ENCODE measurements at places on chromosomes 6 and 20.

- no peak for DNase-seq
These were observed 38.0 kb downstream of the BMP6 start for GRCh38 chr6:7763881-7764280.

- DNase-seq: peak; percentile 68
These were observed 120.8 kb downstream of the OR2B2 start for GRCh38 chr6:27791182-27791943.

DNA sequence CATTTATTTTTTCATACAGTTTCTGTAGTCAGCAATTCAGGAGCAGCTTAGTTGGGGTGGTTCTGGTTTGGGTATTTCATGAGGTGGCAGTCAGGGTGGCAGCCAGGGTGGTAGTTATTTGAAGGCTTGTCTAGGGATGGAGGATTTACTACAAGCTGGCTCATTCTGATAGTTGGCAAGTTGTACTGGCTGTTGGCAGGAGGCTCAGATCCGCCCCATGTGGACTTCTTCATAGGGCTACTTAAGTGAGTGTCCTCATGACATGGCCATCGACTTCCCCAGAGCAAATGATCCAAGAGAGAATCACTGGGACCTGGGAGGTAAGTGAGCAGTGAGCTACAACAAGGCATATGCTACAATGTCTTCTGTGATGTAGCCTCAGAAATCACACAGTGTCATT lies 22.4 kb upstream of the CDKAL1 start:
- DNase-seq: no peak

DNA sequence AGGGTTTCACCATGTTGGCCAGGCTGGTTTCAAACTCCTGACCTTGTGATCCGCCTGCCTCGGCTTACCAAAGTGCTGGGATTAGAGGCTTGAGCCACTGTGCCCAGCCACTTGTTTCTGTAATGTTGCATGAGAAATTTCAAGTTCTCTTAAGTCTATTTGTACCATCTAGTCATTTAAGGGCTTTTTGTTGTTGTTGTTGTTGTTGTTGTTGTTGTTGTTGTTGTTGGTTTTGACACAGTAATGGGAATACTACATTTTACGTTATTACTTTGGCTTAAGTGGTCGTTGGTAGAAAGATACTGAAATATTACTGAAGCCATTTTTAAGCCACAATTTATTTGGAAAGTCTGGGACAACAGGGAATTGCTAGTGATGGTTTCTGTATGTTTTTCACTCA lies 52.0 kb downstream of the CSE1L start:
- no peak for DNase-seq

- DNase-seq: peak; percentile 37
These were observed 162.9 kb upstream of the SASH1 start for GRCh38 chr6:148179786-148180185.

DNA sequence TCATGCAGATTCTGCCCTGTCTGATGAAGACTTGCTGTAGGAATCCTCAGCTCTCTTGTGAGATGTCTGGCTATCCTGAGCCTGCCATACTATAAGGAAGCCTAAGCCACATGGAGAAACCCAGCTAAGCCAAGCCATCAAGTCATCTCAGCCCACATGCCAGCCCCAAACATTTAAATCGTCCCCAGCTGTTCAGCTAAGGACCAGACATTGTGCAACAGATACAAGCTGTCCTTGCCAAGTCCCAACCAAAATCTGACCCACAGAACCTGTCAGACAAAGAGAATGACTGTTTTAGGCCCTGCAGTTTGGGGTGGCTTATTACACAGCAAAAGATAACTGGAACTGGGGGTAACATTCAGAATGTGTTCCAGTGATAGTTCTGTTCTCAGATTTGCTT lies 36.8 kb upstream of the FOXC1 start:
- no peak for DNase-seq

DNA sequence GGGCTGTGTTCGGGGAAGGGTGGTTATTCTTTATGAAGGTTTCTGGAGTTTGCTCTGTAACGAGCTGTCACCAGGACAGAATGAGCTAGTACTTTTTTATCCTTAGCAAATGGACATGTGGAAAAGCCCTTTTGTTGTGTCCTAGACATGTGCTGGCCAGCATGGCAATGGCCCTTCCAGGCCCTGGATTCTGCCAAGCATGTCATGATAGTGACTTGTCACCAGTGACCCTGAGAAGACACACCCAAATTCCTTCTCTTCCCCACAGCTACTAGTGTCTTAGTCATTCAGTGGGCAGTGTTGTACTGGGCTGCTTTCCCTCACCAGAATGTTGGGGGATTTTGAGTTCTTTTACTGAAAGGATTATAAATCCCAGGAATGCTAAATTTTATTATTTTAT lies 74.0 kb upstream of the XRN2 start:
- DNase-seq: no peak

GRCh38 chr6:109393157-109393885 lies 11.1 kb upstream of the CD164 start:
- no peak for DNase-seq

GRCh38 chr6:149211046-149211571 lies 106.4 kb upstream of the TAB2 start:
- peak; percentile 51 for DNase-seq

DNA sequence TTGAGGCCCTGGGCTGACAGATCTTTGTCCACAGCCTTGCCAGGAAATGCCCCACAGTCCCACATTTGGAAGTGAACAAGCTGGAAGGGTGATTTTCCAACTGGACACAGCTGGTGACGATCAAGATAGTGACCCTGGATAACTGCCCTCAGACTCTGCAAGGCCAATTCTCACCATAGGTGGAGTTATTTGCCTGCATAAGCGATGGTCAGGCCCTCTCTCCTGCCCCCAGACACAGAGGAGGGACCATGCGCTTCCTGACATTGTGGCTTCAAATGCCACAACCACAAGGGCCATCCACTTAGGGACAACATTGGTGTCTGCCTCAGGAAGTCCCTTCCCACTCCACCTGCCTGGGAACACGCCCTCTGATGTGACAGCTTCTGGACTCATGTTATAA lies 96.0 kb downstream of the JPH2 start:
- no peak for DNase-seq

DNA sequence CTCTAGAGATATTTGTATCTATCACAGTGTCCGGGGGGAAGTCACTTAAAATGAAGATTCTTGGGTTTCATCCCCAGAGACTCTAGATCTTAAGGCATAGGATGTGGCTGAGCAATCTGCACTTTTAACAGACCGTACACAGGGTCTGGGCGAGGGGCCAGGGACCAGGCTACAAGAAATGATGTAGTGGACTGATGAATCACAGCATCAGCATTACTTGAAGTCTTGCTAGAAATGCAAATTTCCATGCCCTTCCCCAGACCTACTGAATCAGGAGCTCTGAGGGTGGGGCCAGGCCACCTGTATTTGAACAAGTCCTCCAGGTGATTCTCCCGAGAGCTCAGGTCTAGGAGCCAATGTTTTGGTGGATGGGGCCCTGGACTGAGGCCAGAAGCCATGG lies 168.4 kb downstream of the DOK5 start:
- DNase-seq: no peak

DNA sequence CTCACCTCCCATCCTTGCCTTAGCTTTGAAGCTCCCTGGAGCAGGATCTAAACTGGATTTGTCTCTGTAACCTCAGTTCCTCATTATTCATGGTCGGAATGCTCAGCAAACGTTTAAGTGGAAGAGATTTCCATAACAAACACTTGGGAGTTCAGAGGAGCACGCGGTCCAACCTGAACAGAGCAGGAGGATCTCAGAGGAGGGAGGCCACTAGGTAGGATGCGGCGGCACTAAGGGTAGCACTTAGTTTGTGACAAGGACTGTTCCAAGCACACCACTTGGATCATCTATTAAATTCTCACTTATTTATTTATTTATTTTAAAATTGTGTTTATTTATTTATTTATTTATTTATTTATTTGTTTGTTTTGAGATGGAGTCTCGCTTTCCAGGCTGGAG lies 13.3 kb upstream of the CCN5 start:
- DNase-seq: no peak

DNA sequence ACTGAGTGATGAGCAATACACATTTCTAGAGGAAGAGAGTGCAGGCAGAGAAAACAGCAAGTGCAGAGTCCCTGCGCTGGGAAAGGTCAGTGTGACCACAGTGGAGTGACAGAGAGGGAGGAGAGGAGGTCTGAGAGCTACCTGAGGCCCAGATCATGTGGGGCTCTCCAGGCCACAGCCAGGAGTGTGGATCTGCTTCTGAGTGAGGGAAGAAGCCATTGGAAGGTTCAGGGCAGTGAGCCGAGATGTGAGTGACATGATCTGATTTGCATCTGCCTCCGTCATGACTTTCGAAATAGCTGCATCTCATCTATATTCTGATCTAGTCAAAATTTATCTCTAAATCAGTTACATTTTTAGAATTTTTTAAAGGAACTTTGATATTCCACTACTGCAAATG lies 367.1 kb downstream of the PREX1 start:
- DNase-seq: no peak

DNA sequence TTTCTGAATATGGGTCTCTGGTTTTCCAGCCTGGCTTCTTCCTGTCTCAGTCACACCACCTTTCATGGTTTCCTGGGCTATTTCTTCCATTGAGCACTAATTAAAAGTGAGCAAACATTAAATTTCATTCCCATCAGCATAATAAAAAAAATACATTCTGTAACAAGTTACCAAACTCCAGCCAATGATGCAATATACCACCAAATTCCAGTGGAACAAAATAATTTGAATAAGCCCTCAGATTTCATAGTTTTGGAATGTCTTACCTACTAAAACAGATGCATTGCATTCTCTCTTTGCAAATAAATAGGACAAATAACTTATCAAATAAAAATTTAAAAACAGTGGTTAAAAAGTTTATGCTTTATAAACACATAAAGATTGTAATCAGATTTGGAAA lies 97.8 kb upstream of the PRDM1 start:
- no peak for DNase-seq

DNA sequence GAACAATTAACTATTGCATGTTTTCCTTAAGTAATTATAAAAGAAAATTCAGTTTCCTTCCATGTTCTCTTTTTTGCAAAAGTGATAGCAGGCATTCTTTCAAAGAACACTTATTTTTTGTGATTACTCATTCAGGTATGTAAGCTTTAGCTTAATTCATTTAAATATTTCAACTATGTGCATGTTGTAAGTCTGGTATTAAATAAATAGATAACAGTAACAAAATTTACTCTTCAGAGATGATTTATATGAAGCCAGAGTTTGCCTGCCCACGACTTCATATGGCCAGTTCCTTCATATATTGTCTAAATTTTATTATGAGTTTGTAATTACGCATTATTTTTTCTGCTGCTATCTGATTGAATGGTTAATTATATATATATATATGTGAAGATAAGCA lies 110.9 kb downstream of the ADGRG6 start:
- DNase-seq: no peak

- DNase-seq: no peak
These were observed 4.9 kb downstream of the RIMS4 start for GRCh38 chr20:44805335-44805978.

GRCh38 chr6:56582236-56582635 lies 60.5 kb downstream of the DST start:
- no peak for DNase-seq

DNA sequence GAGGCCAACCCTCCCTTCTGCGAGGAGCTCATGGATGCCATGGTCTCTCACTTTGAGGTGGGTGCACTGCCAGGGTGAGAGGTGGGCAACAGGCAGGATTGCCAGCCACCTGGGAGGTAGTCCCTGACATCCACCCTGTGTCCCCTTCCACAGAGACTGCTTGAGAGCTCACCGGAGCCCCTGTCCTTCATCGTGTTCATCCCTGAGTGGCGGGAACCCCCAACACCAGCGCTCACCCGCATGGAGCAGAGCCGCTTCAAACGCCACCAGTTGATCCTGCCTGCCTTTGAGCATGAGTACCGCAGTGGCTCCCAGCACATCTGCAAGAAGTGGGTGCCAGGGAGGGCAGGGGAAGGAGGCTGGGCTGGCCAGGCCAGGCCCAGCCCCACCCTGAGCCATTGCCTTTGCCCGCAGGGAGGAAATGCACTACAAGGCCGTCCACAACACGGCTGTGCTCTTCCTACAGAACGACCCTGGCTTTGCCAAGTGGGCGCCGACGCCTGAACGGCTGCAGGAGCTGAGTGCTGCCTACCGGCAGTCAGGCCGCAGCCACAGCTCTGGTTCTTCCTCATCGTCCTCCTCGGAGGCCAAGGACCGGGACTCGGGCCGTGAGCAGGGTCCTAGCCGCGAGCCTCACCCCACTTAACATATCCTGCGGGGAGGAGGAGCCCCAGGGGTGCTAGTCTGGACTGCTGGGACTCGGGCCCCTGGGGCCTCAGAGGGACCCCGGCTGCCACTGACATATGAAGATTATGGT lies 12.8 kb downstream of the PCIF1 start:
- DNase-seq: no peak

DNA sequence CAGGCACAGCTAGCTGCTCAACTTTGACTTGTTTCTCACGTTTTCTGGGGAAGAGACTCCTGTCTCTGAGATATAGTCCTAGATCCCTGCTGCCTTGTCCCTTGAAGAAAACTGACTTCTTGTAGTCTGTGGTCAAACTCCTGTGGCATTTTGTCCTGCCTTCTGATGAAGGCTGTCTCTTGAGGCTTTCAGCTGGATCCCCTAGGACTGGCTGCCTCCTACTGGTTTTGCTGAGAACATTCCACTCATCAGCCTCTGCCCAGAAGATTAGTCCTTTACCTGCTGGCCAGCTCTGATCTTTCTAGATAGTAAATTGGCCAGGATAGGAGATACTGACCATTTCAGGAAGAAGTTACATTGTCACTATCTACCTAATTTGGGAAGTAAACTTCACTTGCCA lies 71.9 kb upstream of the CNR1 start:
- DNase-seq: peak; percentile 23

- DNase-seq: no peak
These were observed 467.3 kb downstream of the PREX1 start for GRCh38 chr20:48360342-48360975.

DNA sequence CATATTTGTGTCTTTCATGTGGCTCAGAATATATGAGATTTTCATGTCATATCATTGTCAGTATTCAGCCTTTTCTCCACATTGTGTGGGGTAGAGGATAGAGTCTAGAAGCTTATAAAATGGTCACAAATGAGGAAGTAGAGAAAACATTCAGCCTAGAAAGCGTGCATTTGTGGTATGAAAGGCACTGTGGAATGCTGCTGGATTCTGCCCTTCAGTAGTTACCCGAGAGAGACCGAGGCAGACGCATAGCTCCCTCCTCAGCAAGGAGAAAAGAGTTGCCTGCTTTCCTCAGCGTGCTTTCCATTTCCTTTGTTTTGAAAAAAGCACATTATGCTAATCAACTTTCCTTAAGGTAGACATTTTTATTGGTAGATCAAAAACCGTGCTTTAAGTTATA lies 28.7 kb downstream of the MYB start:
- no peak for DNase-seq

GRCh38 chr6:42038811-42039408 lies 11.4 kb upstream of the TAF8 start:
- DNase-seq: no peak

DNA sequence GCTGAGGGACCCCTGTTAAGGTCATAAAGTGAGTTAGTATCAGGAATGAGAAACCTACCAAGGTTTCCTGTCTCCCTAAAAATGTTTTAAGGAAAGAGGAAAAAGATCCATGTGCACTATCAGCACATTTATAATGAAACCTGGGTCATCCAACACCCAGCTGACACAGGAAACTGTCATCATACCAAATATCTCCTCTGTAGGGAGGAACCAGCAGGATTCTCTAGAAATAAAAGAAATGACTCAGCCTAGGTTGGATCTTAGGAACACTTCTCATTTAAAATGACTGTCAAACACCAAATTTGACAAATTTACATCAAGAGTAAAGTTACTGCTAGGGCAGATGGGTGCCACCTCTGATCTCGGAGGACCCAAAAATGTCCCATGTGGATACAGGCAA lies 21.7 kb downstream of the GFOD1 start:
- DNase-seq: no peak

GRCh38 chr6:24249926-24250325 lies 107.9 kb downstream of the DCDC2 start:
- DNase-seq: no peak

All from stimulated activated CD8-positive, alpha-beta memory T cell treated with anti-CD3 and anti-CD28 coated beads, Interleukin-4, amount 100 ng/mL, for 48 hours (primary cell).